ENCODE measurements at places on chromosomes 13 and 19. TPM values are rescaled to one million over a fixed set of nuclear protein-coding genes. Genes with fewer than 3 reads are reported as not detected.

The MAMSTR gene
- total RNA-seq, result 2.3 TPM

The ERICH4 gene
- total RNA-seq, result not detected

The GGN gene
- total RNA-seq, result 2.3 TPM

The LILRA1 gene
- total RNA-seq, result not detected

The ZNF415 gene
- total RNA-seq, result 3.3 TPM

The MUC16 gene
- not detected for total RNA-seq

The NLRP11 gene
- 0.12 TPM for total RNA-seq

The SPACA4 gene
- not detected for total RNA-seq

The ZNF667 gene
- total RNA-seq, result 2.8 TPM

The CYP4F3 gene
- not detected for total RNA-seq

The ELL gene
- total RNA-seq, result 16.4 TPM

The VAV1 gene
- total RNA-seq, result not detected

The CEACAM16 gene
- total RNA-seq, result not detected

The PGLYRP1 gene
- not detected for total RNA-seq

The ZNF738 gene
- 5.6 TPM for total RNA-seq

The FUT1 gene
- total RNA-seq, result 0.06 TPM

The ADGRE2 gene
- 0.15 TPM for total RNA-seq

The DLEU7 gene
- not detected for total RNA-seq

The OR10H1 gene
- total RNA-seq, result not detected

The SAFB gene
- total RNA-seq, result 51.7 TPM

The DCT gene
- not detected for total RNA-seq

The KIR3DL1 gene
- total RNA-seq, result not detected

The CYP2B6 gene
- total RNA-seq, result not detected

The ZNF440 gene
- total RNA-seq, result 7.7 TPM

The PRR19 gene
- 1.2 TPM for total RNA-seq

The WDR87 gene
- not detected for total RNA-seq

The ZNF708 gene
- 5.2 TPM for total RNA-seq

The NLRP5 gene
- not detected for total RNA-seq

The SBK3 gene
- total RNA-seq, result not detected

The NLRP9 gene
- total RNA-seq, result not detected

The HMG20B gene
- total RNA-seq, result 90.1 TPM

The LRRC63 gene
- total RNA-seq, result not detected

The USPL1 gene
- 10.2 TPM for total RNA-seq

The SULT2A1 gene
- total RNA-seq, result not detected

The TRAPPC6A gene
- 10.7 TPM for total RNA-seq

The CGB5 gene
- total RNA-seq, result not detected

The LILRA6 gene
- not detected for total RNA-seq

The SHISA2 gene
- not detected for total RNA-seq

The AP1M2 gene
- total RNA-seq, result not detected

The ZNF675 gene
- 17.8 TPM for total RNA-seq

The KLK2 gene
- total RNA-seq, result not detected

Data from HFFc6 (cell line).